ENCODE measurements at places on chromosomes 1 and 21. TPM values are rescaled to one million over a fixed set of nuclear protein-coding genes. Genes with fewer than 3 reads are reported as not detected.

The OR10J1 gene
- total RNA-seq = not detected

DNA sequence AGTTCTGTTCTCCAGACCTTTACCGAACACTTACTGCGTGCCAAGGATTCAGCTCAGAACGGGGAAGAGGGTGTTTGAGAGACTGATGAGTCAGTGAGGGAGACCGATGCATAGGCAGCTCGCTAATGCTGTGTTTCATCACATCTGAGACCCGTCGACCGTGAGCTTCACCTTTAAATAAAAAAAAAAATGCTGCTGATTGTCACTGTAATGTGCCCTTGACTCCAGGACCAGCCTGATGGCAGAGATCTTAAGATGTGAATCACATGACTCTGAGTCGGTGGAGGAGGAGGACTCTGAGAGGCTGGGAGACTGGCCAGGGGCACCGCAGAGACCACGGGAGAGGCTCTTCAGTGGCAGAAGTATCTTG is 28.8 kb downstream of the SPSB1 start:
- ATAC-seq = peak; percentile 75

The EPHA2 gene
- total RNA-seq = 146 TPM

- no peak for ATAC-seq
These were observed 8.2 kb downstream of the KCNA2 start for GRCh38 chr1:110597966-110598365.

DNA sequence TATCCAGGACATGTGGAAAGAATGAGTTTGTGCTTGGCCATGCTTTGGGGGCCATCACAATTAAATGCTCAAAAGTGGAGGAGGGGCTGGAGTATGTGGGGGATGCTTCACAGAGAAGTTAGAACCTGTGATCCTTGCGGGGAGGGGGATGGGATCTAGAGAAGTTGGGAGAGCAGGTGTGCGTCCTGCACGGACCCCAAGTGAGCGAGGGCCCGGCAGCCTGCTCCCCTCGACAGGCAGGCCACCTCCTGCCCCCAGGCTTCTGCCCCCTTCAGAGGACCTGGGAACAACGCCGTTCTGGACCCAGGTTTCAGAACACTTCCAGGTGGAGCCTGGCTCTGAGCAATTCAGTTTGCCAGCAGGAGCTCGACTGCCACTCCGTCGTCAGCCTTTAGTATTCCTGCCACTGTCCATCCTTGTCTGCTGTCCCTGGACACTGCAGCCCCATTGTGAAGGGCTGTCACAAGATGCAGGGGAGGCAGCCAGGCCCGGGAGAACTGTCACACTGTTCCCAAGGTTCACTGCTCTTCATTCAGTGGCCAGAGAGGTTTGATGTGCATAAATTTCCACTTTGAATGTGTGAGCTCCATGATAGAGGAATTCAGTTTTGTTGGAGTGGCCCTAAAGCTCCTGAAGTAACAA is 112.2 kb downstream of the DHRS3 start:
- ATAC-seq = no peak

- no peak for ATAC-seq
These were observed 3.1 kb upstream of the EGLN1 start for GRCh38 chr1:231424950-231425805.

The CFHR3 gene
- total RNA-seq = 0.36 TPM

GRCh38 chr1:94314222-94314858 is 77.0 kb upstream of the ARHGAP29 start:
- no peak for ATAC-seq

DNA sequence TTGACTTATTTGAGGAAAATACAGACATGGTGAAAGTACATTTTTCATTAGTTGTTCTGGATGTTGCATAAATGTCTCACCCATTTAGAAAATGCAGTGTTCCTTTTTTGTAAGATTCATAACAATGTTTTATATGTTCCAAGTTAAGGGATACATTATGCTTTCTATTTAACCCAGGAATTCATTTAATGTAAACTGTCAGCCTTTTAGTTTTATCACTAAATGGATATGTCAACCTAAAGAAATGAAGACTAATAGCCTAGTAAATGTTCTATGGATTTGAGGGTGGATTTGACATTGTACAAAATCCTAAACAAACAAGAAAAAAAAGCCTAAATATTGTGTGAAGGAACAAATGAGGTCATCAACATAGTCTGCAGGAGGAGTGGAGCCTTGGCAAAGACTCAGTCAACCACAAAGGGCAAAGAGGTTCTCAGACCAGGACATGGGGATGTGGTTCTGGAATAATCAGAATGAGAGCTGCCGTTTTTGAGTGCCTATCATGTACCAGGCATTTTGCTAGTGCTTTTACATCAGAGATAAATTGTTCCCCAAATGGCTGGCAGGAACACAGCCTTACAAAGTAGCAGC is 8.8 kb upstream of the INSL5 start:
- ATAC-seq = no peak

- no peak for ATAC-seq
These were observed 17.0 kb downstream of the CFAP126 start for GRCh38 chr1:161350671-161351070.

DNA sequence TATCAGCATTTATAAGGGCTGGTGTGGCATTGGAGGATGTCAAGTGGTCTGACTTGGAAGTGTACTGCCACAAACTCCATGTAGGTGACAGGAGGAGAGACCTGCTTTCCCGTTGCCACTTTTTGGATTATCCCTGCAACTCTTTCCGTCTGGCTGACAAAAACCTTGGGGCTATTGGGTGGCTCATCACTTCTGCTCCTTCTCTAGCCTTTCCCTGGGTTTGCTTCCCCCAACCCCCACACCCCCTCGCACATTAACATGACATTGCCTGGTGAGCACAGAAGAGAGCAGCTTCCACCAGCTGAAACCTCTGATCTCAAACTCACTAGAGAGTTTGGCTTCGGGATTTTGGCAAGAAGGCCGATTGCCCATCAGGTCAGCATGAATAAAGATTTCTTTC is 39.2 kb downstream of the PROX1 start:
- no peak for ATAC-seq

- no peak for ATAC-seq
These were observed 4.8 kb upstream of the MRPS21 start for GRCh38 chr1:150288822-150289221.

DNA sequence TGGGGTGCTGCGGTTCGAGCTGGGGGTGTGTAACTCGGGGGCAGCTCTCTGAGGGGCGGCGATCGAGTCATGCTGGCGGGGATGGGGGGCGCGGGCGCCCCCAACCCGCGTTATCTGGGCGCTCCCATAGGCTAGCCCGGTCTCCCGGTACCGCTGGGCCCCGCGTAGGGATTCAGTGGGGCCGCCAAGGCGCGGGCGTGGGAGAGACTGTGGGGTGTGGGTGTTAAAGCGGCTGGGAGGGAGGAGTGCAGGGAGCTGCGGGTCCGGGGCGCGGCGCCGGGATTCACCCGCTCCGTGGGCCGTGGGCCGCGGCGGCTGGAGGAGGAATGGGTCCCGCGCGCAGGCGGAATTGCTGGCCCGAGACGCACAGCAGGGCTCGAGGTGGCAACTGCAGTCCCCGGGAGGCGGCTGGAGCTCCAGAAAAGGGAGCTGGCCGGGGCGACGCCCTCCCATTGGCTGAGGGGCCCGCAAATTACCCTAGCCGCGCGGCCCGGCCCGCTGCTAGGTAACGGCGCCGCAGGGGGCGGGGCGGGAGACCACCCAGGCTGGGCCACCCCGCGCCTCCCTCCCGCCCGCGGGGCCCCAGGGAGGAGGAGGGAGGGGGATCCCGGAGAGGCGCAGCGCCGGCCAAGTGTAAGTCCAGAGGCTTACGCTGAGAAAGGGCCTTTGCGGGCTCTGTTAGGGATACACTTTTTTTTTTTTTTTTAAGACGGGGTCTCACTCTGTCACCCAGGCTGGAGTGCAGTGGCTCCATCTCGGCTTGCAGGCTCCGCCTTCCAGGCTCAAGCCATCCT is at the start of gene PTCH2:
TSS of gene PTCH2 (minus strand) at position 392 of the 794 bp plus-strand sequence. CDS start at position 71, 321 bp downstream.
- peak; percentile 53 for ATAC-seq

- no peak for ATAC-seq
These were observed 319.0 kb upstream of the SNX7 start for GRCh38 chr1:98342566-98342965.

The DNASE2B gene
- not detected for total RNA-seq

DNA sequence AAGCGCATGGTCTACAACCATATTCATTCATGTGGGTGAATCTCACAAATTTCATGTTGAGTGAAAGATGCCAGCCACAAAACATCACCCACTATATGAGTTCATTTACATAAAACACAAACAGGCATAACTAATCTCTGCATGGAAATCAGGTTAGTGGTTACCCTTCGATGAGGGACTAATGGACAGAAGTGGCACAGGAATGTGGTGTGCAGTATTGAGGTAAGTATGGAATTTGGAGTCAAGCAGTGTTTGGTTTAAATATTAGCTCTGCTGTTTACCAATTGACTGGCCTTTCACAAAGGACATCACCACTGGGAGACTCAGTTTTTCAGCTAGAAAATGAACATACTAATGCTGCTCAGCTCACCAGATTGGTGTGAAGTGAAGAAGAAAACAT is 24.2 kb downstream of the CCDC185 start:
- ATAC-seq = no peak

- ATAC-seq = no peak
These were observed 234.9 kb downstream of the PTPRC start for GRCh38 chr1:198873696-198874230.

GRCh38 chr1:162463021-162463420 is 34.6 kb upstream of the UHMK1 start:
- no peak for ATAC-seq

The MR1 gene
- total RNA-seq = 16.3 TPM

DNA sequence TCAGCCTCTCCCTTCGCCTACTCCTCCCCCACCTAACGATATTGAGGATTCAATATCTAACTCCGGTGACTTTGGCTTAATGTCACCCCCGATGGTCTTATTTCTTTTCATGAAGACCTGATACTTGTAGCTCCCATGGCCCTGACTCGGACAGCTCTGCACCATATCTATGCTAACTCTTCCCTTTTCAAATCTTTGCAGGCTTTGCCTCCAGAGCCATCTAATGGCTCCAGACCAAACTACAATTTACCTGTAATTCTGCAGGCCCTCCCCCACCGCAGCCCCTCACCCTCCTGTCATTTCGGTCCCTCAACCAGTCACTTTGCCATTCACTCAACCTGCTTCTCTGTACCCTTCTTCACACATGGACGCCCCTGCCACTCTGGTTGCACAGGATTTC is 7.9 kb upstream of the GSTM5 start:
- no peak for ATAC-seq

DNA sequence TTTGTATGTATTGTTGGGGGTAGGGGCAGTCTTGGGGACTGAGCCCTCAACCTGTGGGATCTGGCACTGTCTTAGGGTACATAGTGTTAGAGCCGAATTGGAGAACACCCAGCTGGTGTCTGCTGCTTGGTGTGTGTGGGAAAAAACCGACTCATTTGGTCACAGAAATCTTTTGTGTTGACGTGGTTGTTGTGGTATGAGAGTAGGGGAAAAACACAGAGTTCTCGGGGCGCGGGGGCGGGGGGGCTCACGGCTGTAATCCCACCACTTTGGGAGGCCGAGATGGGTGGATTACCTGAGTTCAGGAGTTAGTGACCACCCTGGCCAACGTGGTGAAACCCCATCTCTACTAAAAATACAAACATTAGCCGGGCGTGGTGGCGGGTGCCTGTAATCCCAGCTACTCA is 15.3 kb upstream of the SRSF10 start:
- ATAC-seq = no peak

GRCh38 chr1:186923486-186923885 is 94.7 kb downstream of the PLA2G4A start:
- peak; percentile 85 for ATAC-seq

DNA sequence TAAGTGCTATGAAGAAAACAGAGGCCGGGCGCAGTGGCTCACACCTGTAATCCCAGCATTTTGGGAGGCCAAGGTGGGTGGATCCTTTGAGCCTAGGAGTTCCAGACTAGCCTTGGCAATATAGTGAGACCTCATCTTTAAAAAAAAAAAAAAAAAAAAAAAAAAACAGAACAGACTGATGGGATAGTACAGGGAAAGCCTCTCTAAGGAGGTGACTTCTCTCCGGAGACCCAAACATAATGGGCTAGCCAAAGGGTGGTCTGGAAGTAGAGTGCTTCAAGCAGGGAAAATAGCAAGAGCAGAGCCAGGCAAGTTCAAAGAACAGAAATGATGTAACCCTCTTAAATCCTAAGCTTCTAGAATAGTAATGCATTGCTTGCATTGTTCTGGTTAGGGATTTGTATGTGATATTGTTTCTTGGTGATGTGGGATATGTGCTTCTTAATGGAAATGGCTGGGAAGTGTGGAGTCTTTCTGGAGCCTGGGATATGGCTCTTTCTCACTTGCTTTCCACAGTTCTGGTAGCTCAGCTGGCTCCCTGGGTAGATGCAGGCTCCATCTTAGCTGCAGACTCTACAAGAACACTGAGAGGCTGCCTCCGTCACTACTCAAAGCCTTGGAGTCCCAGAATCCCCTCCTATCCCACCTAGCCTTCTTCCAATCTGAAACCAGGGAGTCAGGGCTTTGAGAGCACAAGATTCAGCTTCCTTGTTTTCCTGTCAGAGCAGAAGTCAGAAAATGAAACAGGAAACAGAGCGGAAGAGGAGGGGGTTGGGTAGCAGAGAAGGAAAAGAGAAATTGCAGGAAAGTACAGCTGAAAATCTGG is 1.9 kb upstream of the PIGV start:
- no peak for ATAC-seq

The ISG15 gene
- 12.1 TPM for total RNA-seq

The C1QC gene
- 11.7 TPM for total RNA-seq

GRCh38 chr1:207321079-207321789 is at the start of gene CD55:
Gene CD55, plus strand, starts transcription at chr1:207321678. Its CDS starts 88 bp downstream, at chr1:207321766.
- peak; percentile 97 for ATAC-seq

DNA sequence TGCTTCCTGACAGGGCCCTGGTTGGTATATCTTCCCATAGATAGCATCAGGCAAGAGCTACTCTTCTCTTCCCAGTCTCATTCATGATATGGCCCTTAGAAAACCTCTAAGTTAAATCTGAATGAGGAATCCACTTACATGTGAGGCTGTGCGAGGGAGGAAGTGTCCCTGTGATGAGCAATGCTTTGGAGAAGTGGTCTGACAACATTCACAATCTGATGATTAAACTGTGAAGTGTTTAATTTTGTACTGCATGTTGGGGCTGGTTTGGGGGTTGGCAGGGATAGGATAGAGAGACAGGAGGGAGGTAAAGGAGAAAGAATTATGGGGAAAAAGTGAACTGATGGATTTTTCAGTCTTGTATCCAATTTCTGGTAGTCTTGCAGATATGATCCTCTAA is 421.2 kb upstream of the DAB1 start:
- ATAC-seq = peak; percentile 74

GRCh38 chr1:99123936-99124335 is 119.3 kb upstream of the PLPPR5 start:
- ATAC-seq = no peak

GRCh38 chr1:113283914-113284313 is 106.4 kb upstream of the MAGI3 start:
- ATAC-seq = no peak

The KRTAP23-1 gene
- not detected for total RNA-seq

- ATAC-seq = no peak
These were observed 89.3 kb upstream of the EDEM3 start for GRCh38 chr1:184843732-184844495.
